H7 (cell line): ENCODE measurements at places on chromosomes 11 and 22.

GRCh38 chr11:125950696-125951651, 5.1 kb downstream of the VSIG10L2 start:
- DNase-seq: peak; percentile 58

- no peak for DNase-seq
Measured at GRCh38 chr11:66462911-66463310, 3.8 kb upstream of the PELI3 start.

DNA sequence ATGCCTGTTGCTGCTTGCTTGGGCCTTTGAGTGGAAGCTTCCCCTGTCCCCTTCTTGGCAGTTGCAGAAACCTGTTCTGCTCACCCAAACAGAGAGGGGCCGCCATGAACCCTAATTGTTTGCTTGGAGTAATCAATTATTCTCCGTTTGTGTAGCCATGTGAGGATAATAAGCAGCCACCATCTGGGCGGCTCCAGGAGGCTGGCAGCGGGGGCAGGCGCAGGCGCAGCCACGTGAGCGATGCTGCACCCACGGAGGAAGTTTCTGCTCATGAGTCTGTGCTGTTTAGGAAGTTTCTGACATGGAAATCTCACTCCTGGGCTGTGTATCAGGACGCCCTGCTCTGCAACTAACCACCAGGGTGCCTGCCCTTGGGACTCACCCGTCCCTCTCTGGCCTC, 90.1 kb downstream of the MPPED1 start:
- DNase-seq: no peak

- no peak for DNase-seq
Measured at GRCh38 chr11:35076201-35077100, 62.5 kb upstream of the CD44 start.

DNA sequence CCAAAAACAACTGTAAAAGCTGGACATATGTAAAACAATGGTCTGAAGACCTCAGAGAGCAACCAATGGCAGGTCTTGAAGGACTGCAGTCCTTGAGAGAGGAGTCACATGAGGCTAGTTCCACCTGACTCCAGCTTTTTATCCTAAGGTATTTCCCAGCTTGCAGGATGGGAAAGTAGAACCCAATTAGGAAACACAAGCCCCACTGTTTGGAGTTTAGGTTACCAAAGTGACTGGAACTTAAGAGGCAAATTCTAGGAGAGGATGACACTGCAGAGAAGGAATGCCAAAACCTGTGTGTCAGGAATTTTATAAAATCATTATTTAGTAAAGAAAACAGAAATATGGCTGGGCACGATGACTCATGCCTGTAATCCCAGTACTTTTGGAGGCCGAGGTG, 18.4 kb downstream of the OR2AT4 start:
- no peak for DNase-seq
